Stimulated activated CD4-positive, alpha-beta T cell treated with anti-CD3 and anti-CD28 coated beads, Interleukin-1b, Interleukin-23, amount 100 ng/mL, for 1 hour (primary cell): ENCODE measurements at places on chromosomes 13 and 19.

GRCh38 chr13:47420568-47420967 lies 523.7 kb upstream of the HTR2A start:
- DNase-seq, result no peak

GRCh38 chr19:802498-803098 lies 5.3 kb downstream of the PTBP1 start:
- no peak for DNase-seq

- no peak for DNase-seq
These were observed 2.5 kb upstream of the DCT start for GRCh38 chr13:94481941-94482340.

GRCh38 chr19:1745589-1746031 lies 7.7 kb upstream of the ONECUT3 start:
- no peak for DNase-seq

DNA sequence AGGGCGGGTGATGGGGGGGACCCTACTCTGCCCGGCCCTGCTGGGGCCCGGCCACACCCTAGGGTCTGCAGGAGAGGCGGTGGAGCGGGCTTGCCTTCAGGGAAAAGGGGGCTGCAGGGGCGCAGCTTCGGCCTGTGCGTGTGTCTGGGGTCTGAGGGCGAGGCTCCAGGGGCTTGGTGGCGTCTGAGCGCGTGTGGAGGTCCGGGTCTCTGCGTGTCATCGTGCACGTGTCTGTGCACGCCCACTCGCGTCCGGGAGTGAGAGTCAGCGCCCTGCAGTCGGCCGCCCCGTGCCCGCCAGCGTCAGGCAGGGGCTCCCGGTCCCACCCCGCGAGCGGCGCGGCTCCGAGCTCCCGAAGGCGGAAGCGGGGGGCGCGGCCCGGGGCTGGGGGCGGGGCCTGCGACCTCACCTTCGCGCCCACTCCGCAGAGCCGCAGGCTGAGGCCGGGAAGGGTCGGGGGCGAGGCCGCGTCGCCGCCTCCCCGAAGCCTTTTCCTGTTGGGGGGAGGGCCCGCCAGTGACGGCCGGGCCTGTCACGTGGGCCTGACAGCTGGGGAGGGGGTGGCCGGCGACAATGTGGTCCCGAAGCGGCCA lies at the start of gene ARHGAP45:
Gene ARHGAP45, plus strand, starts transcription at position 420 of the 593 bp plus-strand sequence. CDS start 239 bp downstream, outside the sequence.
- peak; percentile 58 for DNase-seq

- no peak for DNase-seq
These were observed 393.5 kb upstream of the PCDH9 start for GRCh38 chr13:67623630-67624029.

- peak; percentile 99 for DNase-seq
These were observed 1.9 kb upstream of the FXYD7 start for GRCh38 chr19:35140962-35141836.

GRCh38 chr19:287381-287871 lies 3.8 kb downstream of the PLPP2 start:
- no peak for DNase-seq

- DNase-seq, result no peak
These were observed 14.9 kb downstream of the PLA2G4C start for GRCh38 chr19:48095612-48096175.

- DNase-seq, result no peak
These were observed 39.9 kb downstream of the FOXO1 start for GRCh38 chr13:40626561-40626960.

DNA sequence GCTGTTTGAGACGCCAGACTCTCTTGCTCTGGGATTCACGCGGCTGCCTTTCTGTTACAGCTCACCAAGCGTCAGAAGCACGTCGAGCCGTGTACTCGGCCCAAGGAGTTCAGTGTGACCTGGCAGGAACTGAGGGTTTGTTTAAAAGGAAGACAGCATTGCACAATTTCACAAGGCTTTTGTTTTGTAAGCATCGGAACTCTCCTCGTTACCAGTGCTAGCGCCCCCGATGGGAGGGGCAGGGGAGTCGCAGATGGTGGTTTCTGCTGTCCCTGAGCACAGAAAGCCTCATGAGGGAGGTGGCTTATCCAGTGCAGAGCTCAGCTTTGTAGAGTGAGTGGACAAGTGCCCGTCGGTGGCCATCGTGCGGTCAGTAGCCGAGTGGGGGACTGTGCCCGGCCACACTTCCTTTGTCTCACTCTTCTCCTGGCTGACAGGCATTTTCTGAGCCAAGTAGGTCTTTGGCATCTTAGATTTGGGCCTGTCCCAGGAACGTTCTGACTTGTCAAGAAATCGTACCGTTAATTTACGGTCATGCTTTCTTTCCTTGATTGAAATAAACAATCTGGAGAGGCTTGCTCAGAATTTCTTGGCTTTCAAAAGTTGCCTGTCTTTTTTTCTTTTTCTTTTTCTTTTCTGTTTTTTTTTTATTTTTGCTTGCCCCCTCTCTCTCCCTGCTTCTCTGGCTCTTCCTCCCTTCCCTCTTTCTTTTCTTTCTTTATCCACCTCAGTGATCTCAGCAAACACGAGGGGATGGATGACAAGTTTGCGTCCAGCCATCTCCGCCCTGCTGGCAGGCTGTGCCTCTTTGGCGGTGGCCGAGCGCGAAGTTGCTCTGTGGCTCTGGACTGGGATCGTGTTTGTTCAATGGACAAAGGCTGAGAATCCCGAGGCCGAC lies 7.7 kb downstream of the KDM4B start:
- no peak for DNase-seq

DNA sequence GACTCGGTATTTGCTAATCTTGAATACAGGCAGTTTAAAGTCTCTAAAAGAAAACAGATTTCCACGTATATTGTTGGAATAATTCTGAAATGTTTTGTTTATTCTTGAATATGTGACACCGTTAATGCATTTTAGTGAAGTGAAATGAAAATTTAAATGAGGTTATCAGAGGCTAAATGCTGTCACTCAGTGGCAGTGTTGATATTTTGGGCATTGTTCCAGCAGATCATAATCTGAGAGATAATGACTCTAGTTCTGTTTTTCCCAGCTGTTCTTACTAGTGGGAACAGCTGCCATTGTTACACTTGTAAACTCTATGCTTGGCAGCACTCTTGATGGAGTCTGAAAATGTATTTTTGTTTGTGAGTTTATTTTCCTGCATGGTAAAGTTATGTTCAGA lies 365.6 kb upstream of the SLC10A2 start:
- DNase-seq, result no peak

GRCh38 chr13:98544104-98544710 lies 32.7 kb downstream of the STK24 start:
- no peak for DNase-seq

GRCh38 chr19:35085947-35086346 lies 29.7 kb upstream of the FXYD3 start:
- no peak for DNase-seq

- no peak for DNase-seq
These were observed 11.5 kb downstream of the MAG start for GRCh38 chr19:35303357-35303915.

DNA sequence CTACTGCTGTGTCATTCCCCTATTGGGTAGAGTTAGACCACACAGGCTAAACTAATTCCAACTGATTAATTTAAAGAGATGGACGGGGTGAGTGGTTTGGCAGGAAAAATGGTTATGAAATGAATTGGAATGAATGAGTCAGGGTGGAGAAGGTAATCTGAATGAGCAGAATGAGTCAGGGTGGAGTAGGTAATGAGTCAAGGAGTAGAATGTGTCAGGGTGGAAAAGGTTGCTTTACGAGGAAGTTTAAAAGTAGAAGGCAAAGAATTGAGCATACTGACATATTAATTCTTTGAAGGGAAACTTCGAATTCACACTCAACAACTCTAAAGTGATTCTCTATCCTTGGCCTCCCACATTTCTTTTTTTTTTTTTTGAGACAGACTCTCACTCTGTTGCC lies 12.7 kb upstream of the ZNF121 start:
- DNase-seq, result no peak

DNA sequence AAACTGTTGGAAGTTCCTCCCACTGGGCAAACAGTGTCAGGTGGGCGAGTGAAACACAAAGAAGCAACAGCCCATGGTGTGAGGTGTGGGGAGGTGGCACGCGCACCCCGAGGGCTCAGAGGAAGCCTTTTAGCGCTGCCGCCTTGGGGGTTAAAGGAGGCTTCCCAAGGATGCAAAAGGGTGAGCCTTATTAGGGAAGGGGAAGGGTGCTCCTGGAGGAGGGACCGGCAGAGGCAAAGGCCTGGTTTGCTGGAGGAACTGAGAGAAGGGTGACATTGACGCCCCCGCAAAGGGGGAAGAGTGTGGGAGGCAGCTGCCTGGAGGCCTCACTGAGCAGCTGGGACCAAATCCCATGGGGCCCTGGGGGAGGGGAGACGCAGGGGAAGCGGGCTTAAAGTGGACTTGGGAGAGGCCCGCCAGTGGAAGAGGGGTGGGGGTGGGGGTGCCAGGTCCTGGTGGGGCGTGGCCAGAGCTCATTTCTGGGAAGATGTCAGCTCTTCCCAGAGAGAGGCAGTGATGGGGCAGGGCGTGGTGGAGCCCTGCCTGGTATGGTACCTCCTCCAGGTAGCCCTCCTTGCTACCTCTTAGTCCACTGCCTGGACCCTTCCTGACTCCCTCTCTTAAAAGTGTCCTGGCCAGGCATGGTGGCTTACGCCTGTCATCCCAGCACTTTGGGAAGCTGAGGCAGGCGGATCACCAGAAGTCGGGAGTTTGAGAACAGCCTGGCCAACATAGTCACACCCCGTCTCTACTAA lies 12.0 kb upstream of the FCHO1 start:
- no peak for DNase-seq

DNA sequence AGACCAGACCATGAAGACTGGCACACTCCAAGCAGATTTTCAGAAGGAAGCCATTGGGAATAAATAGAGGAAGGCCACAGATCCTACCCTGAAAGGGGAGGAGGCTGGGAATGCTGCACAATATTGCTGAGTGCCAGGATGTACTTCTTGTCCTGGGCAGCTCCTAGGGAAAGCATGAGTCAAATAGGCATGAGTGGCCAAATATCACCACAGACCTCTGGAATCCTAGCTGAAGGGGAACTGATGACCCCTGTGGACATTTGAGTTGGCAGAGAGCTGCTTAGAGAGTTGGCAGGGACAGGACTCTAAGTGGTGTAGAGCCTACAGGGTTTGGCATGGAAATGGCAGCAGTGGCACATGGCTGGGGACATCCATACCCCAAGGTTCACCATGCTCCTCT lies 234.3 kb upstream of the TRPC4 start:
- DNase-seq, result no peak

DNA sequence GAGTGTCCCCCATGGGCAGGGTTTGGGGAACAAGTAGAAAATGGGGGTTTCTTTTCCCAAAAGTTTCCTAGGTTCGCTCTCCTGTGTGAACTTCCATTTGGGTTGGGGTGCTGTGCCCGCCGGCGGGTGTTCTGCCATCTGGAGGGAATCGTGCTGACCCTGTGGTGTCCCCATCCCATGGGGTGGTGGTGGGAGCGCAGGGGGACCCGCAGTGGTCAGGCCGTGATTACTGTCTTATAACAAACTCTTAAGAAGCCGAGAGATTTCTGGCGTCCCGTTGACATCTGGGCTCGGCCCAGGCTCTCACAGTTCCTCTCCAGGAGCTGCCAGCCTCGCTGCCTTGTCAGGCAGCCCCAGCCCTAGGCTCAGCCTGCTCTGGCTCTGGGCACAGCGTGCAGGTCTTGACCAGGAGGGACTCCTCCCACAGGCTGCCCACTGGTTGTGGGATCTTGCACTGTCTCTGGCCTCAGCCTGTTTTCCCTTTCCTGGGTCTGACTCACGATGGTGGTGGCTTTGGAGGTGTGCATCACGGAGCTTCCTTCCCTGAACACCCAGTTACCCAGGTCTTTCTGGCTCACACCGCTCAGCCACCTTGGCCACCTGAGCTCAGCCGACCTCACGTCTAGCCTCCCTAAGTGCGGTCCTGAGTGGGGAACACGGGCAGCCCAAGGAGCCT lies 34.5 kb downstream of the PLEKHJ1 start:
- no peak for DNase-seq

- DNase-seq, result no peak
These were observed 2.0 kb downstream of the ZNF581 start for GRCh38 chr19:55645512-55645881.

- DNase-seq, result no peak
These were observed 23.9 kb upstream of the URAD start for GRCh38 chr13:28012383-28012782.

- no peak for DNase-seq
These were observed 12.1 kb upstream of the PEX11G start for GRCh38 chr19:7500811-7501450.

DNA sequence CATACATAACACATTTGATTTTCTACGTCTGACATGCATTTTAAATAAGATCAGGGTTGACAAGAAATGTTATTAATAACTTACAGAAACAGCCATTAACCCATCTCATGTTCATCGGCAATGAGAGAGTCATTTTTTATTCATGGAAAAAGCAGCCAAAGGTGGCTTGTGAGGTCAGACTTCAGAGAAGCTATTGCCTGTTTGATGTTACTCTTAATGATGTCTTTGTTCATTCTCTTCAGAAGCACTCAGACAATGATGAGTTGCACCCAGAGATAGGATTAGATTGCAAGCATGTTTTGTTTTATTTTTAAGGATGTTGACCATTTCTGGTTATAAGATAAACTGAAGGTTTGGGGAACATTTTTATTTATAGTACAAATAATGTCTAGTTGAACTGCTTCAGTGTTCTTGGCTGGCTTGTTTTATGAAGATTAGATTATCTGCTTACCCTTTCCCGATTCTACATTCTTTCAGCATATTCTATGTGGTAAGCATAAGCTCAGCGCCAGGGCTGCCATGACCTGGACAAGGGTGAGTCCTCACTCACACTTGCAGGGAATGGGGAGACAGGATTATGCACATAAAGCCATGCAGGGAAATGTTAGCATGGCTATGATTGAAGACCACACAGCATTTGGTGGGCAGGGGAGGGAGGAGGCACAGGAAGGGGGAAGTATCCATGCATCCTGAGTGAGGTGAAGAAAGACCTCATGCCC lies 288.1 kb downstream of the MTUS2 start:
- no peak for DNase-seq

- DNase-seq, result no peak
These were observed 4.8 kb upstream of the LAMP1 start for GRCh38 chr13:113292021-113292862.

- no peak for DNase-seq
These were observed 130.7 kb upstream of the SGCG start for GRCh38 chr13:23050126-23050525.

GRCh38 chr13:86591862-86592261 lies 792.6 kb upstream of the SLITRK6 start:
- no peak for DNase-seq

- peak; percentile 73 for DNase-seq
These were observed 5.7 kb upstream of the NFIC start for GRCh38 chr19:3360421-3361383.

DNA sequence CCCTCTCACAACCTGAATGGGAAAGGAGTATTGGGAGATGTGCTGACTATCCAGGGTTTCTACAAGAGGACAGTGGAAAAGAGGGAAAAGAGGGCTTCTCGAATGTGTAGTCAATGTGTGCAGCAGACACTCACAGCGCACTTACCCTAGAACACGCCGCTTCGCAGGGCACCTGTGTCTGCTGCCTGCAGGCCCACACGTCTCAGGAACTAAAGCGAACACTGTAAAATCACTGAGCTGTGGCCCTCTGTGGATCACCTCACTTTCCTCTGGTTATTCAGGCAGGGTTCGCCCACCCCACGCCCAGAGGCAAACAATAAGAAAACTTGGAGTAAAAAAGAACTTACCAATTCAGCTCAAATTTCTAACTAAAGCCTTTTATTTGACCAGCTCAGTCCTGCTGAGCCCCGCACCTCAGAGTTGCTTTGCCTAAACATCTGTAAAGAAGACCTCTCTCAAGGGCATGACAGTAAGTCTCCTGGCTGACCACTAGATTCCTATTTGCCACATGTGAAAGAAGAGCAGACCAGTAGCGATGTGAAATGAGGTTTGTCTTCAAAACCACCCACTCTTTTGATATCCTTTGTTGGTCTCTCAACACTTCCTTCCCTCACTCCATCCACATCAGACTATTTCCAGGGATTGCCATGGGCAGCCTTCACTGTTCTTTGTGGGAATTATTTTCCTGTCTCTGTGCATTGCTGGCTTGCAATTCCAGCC lies 19.3 kb upstream of the DOCK9 start:
- DNase-seq, result no peak
